Mesothelial cell of epicardium (in vitro differentiated cells): ENCODE measurements at places on chromosomes 7 and 10. TPM values are rescaled to one million over a fixed set of nuclear protein-coding genes. Genes with fewer than 3 reads are reported as not detected.

Gene CCDC146
- 9.2 to 13.9 TPM (median 12.1 TPM) in 3 replicates for total RNA-seq

Gene DRGX
- not detected in 3 replicates for total RNA-seq

Gene STOX1
- 2.5 to 3.0 TPM (median 2.6 TPM) in 3 replicates for total RNA-seq

Gene SLC16A9
- 16.0 to 18.0 TPM (median 17.6 TPM) in 3 replicates for total RNA-seq

Gene RAPGEF5
- total RNA-seq = 5.4 to 6.1 TPM (median 5.7 TPM) in 3 replicates

Gene ZC3HAV1
- total RNA-seq = 23.7 to 24.1 TPM (median 23.7 TPM) in 3 replicates

Gene PCLO
- total RNA-seq = 5.3 to 7.4 TPM (median 6.0 TPM) in 3 replicates
